ENCODE measurements at places on chromosomes 4 and X.
A peak's percentile ranks its signal among the peaks of the same experiment; 100 is the strongest.

DNA sequence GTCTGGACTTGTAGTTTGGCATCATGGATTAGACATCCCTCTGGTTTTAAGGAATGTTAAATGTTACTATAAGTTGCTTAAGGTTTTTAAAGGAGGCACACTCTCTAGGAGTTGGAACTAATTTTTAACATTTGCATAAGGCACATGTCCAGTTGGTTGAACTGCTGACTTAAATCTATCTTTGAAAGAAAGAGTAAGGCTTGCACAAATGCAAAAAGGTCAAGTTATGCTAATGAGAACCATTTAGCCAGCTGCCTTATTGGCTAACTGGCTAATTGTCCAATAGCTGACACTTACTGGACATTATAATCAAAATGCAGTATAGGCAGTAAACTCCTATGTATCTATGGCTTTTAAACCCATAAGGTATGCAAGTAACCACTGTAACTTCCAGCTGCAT is 206.1 kb upstream of the TTC29 start:
- no peak for DNase-seq

GRCh38 chr4:154004016-154004415 is 215.1 kb upstream of the SFRP2 start:
- DNase-seq: no peak

GRCh38 chr4:76784237-76784636 is 113.7 kb downstream of the SOWAHB start:
- no peak for DNase-seq

GRCh38 chr4:77959566-77960338 is 97.1 kb downstream of the MRPL1 start:
- peak; percentile 30 for DNase-seq

- DNase-seq: no peak
Observed at GRCh38 chrX:15207384-15207783, 62.5 kb downstream of the ASB9 start.

DNA sequence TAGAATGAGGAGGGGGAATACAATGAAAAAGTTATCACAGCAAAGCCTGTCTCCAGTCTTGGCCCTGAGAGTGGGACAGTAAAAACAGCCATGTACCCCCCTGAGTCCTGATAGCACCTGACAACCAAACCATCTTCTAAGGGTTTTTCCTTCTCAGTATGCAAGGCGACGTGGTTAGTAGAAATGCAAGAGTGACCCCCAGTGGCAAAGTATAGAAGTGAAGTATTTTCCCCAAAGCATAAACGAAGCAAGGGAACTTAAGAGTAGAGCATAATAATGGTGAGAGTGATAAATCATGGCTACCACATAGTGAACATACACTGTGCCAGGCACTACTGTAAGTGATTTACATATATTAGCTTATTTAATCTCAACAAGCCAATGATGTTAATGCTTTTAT is 52.8 kb downstream of the FAM47C start:
- DNase-seq: peak; percentile 19

Measured in fibroblast of skin of back (primary cell).